Activated T-cell treated with anti-CD3 and anti-CD28 coated beads, Interleukin-2, amount 50 U/mL, for 72 hours (primary cell): ENCODE measurements at places on chromosomes 16 and 17.

DNA sequence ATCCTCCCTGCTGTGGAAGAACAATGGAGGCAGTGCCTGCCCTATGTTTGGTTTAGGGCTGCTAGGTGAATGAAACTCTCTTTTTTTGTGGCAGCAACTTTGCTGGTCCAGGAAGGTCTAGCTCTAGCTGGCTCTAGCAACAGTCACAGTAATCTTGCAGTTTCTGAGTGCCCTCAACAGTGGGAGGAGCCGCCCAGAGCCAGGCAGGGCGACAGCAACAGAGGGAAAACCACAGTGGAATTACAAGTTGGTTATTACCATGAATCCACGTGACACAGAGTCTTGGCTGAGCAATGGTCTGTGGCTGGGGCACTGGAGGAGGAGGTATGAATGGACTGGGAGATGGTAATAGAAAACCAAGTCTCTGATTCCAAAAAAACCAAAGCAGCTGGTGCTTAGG lies 10.3 kb downstream of the HSPB9 start:
- DNase-seq, result peak; percentile 39

- DNase-seq, result no peak
Measured at GRCh38 chr17:40437095-40437732, 6.0 kb upstream of the IGFBP4 start.

DNA sequence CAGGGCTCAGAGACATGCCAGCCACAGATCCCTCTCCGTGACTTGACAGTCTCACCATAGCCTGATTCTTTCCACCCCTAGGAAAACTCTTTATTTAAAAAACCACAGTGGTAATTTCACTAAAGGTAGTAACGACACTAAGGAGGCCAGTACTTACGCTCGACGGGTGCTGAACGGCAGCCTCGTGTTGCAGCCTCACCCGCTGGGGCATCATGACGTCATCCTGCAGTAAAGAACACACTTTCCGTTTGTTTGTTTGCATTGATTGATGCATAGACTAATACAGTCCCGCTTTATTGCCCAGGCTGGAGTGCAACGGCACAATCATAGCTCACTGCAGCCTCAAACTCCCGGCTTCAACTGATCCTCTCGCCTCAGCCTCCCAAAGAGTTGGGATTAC lies 65.1 kb upstream of the METRNL start:
- no peak for DNase-seq

DNA sequence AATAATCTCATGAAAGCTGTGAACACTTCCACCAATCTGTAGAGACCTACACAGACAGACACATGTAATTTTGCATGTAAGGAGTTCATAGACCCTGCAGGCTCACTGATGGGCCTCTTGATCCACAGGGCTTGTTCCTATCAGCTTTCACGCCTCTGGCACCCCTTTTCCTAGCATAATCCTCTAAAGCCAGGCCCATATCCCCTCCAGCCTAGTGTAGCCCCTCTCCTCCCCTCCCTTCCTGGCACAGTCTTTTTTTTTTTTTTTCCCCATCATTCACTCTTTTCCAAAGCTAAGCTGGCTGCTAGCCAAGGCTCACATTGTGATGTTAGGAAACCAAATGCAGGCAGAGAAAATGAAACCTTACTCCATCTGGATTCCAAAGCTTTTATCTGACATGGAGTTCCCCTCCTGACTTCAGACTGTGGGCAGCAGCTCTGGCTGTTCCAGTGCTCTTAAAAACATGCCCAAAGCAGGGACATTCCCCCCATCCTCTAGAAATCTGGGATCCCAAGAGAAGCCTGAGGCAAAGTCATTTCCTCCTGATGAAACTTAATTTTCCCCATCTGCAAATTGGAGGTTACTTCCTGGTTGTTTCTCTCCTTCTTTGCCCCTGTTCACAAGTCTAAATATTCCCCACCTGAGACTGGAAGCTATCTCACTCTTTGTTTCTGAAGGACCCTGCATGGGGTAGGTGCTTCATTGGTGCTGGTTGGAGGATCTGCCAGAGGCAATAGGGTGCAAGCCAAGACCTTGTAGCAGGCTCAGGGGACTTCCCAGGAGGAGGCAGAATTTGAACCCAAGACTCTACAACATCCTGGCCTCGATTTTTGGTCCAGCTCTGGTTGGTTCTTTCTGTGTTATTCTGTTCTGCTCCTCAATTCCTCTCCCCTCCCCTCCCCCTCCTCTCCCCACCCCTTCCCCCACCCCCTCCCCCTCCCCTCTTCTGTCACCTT lies 9.9 kb upstream of the CCL5 start:
- DNase-seq, result no peak

- peak; percentile 14 for DNase-seq
Measured at GRCh38 chr17:4998732-4999429, 1.1 kb downstream of the KIF1C start.

GRCh38 chr17:14014657-14015056 lies 54.6 kb upstream of the COX10 start:
- DNase-seq, result no peak

- DNase-seq, result no peak
Measured at GRCh38 chr17:50237901-50238300, 36.4 kb upstream of the TMEM92 start.

DNA sequence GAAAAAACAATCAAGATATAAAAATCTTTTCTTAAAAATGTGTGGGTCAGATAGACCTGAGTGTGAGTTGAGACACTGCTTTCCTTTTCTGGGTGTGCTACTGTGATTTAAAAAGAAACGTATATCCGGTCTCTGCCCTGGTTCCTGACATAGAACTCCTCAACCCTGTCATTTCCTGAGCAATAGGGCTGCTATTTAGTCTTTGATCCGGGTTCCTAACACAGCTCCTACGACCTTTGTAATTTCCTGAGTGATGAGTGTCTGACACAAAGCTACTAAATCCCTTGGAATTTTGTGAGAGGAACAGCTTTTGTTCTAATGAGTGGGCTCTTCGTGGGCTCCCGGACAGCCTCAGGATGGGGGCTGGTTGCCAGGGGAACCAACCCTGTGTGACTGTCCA lies 93.9 kb upstream of the FA2H start:
- DNase-seq, result no peak

DNA sequence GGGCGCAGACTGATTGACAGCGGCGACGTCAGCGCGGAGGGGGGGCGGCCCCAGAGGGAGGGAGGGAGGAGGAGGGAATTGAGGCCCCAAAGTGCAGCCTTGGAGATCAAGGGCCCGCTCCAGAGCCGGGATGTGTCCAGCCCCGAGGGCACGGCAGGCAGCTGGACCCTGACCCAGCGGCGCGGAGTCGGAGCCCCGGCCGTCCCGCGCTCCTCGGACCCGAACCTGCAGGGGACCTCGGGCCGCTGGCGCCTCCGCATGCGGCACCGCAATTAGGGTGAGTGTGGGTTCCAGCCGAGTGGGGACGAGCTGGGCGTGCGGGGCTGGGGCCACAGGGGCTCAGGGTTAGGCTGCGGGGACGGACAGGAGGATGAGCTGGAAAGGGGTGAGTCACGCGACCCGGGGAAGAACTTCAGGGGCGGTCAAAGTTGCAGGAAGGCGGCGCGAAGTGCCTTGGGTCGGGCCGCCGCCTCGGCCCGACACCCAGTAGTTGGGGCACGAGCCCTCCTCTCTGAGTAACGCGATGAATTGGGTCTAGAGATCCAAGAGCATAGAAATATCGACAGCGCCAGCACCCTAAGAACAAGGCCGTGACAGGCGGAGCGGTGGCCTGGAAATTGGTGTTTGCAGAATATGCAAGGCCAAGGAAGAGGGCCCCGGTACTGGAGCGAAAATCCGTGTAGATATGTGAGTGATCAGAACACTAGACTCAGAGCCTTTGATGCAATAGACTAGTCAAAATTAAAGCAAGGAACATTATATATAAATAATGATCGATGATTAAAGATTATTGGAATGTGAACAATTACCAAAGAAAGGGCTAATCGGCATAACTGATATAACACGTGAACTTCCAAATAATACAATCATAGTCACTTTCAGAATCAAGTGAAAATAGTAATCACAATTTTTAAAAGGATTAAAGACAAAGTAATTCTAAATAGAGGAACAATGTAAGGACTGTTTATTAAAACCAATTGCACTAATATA lies at the start of gene TBX4:
TSS of gene TBX4 (plus strand) at position 122 of the 990 bp plus-strand sequence. CDS start 4,069 bp downstream, outside the sequence.
- no peak for DNase-seq

DNA sequence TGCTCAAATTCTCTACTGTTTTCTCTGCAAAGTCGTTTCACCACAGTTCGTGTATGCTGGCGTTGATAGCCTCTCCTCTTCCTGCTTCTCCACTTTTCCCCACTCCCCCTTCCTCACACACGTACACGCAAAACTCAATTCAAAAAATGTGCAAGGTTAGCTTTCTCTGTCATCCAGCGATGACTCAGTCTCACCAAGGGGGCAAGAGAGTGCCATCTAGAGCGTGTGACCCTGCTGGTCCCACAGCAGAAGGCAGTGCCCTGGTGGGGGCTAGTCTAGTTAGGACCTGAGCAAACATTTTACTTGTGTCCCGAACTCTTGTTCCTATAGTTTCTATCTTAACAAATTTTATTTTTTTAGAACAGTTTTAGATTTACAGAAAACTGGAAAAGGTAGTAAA lies 121.2 kb upstream of the CHMP6 start:
- peak; percentile 45 for DNase-seq

DNA sequence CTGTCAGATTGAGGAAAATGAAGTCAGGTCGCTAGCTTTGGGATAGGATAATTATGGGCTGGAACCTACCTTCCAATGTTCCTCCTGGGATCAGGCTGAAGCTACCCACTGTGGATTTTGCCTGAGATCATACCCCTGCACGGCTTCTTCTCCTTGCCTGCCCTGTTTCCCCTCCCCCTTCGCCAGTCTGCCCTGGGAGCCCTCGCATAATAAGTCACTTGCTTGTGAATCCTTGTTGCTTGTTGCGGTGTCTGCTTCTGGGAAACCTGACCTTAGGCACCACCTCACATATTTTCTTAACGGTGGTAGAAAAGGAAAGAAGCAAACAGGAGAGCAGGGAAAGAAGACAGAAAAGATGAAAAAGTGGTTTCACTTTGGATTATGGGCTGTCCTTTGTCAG lies 13.3 kb upstream of the PMP22 start:
- no peak for DNase-seq

DNA sequence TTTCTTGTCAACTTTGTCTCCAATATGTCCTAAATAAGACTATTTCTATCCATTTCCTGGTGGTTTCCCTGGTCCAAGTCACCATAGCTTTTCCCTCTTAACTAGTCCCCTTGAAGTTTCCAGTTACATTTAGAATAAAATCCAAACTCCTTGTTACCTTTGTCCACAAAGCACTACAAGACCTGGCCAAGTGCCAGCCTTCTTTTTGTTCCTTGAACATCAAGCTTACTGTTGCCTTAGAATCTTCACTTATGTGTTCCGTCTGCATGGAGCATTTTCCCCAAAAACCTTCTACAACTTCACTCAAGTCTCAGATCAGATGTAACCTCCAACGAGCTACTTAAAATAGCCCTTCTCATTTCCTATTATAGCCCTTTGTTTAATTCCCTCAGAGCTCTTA lies 101.4 kb downstream of the ITFG1 start:
- no peak for DNase-seq

DNA sequence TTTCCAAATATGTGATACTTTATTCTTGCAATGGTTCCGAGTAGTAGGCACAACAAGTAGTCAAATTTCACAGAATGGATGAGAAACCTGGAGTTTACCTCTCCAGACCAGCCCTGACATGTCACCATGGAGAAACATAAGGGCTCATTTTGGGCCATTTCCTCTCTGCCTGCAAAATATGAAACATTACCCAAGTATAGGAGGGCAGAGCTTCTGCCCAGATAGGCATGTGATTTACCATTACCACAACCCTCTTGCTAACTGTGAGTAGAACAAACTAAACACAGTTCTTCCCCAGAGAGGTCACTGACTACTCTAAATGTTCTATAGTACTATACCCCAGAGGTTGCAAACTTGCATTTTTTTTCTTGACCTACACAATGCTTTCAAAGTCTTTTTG lies 15.7 kb upstream of the KPNB1 start:
- DNase-seq, result no peak

- DNase-seq, result peak; percentile 39
Measured at GRCh38 chr17:76193591-76193990, 46.7 kb downstream of the RNF157 start.

DNA sequence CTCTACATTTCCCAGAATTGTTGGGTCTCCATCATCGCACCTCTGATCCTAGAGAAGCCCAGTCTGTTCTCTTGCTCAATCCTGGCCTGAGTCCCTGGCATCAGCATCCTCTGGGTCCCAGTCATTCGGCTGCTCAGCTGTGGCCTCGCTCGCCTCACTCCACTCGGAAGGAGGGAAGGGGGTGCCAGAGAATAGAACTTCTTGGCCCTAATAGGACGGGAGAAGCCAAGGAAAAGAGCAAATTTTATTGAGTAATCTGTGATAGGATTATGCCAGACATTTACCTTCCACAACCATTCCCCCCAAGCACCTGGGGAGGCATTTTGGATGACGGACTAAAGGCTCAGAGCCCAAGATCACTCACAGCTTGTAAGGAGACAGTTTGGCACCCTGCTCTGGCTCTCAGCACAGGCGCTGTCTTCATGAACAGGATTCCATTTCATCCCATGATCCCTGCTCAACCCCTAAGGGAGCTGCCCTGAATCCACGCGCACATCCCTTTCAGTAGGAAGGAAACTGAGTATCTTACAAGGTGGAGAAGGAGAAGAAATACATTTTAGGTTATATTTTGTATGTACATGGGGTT lies 498 bp upstream of the CLEC10A start:
- no peak for DNase-seq
